ENCODE measurements at places on chromosomes 7 and 10. TPM values are rescaled to one million over a fixed set of nuclear protein-coding genes. Genes with fewer than 3 reads are reported as not detected.

The RNF148 gene
- total RNA-seq: not detected

DNA sequence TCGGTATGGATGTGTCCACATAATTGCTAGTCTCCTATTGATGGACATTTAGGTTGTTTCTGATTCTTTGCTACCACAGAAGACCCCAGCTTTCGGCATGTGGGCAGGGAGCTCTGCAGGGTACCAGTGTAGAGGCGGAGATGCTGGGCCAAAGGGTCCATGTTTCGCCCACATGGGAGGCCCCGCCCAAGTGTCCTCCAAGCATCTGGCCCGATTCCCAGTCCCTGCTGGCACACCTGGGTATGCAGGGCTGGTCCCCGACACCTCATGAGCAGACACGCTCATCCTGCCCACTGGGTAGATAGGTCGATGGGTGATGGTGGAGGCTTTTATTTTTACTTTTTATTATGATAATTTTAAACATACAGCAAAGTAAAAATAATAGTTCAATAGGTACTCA lies 19.4 kb upstream of the TBRG4 start:
- no peak for DNase-seq
- no peaks in the 10 kb centered on the region for H3K27me3 ChIP-seq
- H3K4me3 ChIP-seq: no peak overlapping the region
- H3K36me3 ChIP-seq: no peaks in the 10 kb centered on the region
- peaks cover 13% of the 10 kb centered on the region for H3K4me1 ChIP-seq
- no peak overlapping the region for H3K27ac ChIP-seq

The CDH23 gene
- 2.1 TPM for total RNA-seq

The SPDYE8 gene
- total RNA-seq: not detected

DNA sequence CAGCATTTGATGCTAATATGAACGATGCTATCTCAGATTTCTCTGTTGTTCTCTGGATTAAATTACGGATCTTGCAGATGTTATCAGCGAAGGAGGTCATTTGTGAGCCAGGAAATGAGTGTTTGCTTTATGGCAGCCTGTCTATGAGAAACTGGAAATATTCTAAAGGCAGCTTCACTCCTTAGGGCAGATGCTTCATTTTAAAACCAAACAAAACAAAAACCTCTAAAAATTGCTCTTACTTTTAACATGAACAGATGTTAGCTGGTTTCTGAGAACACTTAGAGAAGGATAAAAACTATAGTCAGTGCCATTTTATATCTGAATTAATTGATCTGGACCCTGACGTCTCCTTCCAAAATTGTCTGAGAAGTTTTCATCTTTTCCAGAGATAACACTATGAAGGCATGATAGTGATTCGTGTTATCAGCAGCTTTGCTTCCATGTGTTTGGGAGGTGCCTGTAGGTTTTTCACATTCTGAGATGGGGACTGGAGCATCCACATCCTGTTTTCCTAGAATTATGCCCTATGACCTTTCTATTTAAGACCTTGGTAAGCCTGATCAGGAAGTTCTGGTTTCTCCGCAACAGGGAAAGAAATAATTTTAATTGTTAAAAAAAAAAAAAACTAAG lies 53.1 kb downstream of the CPED1 start:
- DNase-seq: no peak
- H3K27me3 ChIP-seq: no peaks in the 10 kb centered on the region
- no peak overlapping the region for H3K27ac ChIP-seq
- no peak overlapping the region for H3K4me3 ChIP-seq
- H3K4me1 ChIP-seq: no peaks in the 10 kb centered on the region
- H3K36me3 ChIP-seq: no peaks in the 10 kb centered on the region

The OR13A1 gene
- total RNA-seq: 3.2 TPM

The BMPER gene
- total RNA-seq: not detected

DNA sequence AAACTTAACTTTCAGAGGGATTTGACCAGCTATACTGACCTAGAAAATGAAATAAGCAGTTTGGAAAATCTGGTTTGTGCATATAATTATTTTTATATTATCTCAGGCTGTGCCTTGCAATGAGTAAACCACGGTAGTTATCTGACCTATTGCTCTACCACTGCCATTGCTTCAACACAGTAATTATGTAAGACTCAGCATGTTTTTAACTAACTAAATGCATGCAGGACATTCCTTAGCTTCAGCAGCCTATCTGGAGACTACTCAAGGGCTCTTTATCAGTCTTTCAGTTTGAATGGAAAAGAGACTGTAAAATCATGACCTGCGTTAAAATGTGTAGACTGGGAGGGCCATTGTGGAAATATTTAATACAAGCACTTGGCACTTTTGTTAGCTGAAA lies 22.5 kb downstream of the CHN2 start:
- no peaks in the 10 kb centered on the region for H3K36me3 ChIP-seq
- H3K27ac ChIP-seq: no peak overlapping the region
- no peak overlapping the region for H3K4me3 ChIP-seq
- DNase-seq: no peak

- H3K4me1 ChIP-seq: 0 out of 2 replicates have a peak, but pooled peaks cover 3% of the 10 kb centered on the region
- H3K4me3 ChIP-seq: no peak overlapping the region
- DNase-seq: no peak
- H3K27me3 ChIP-seq: no peaks in the 10 kb centered on the region
- H3K36me3 ChIP-seq: no peaks in the 10 kb centered on the region
Measured at GRCh38 chr10:61863981-61864380, 37.5 kb upstream of the ARID5B start.

The NUTM2D gene
- total RNA-seq: 0.19 TPM

- H3K36me3 ChIP-seq: no peaks in the 10 kb centered on the region
- H3K27ac ChIP-seq: no peak overlapping the region
- H3K4me1 ChIP-seq: no peaks in the 10 kb centered on the region
- H3K4me3 ChIP-seq: no peak overlapping the region
- DNase-seq: no peak
Measured at GRCh38 chr10:25451401-25451800, 276.6 kb downstream of the GPR158 start.

DNA sequence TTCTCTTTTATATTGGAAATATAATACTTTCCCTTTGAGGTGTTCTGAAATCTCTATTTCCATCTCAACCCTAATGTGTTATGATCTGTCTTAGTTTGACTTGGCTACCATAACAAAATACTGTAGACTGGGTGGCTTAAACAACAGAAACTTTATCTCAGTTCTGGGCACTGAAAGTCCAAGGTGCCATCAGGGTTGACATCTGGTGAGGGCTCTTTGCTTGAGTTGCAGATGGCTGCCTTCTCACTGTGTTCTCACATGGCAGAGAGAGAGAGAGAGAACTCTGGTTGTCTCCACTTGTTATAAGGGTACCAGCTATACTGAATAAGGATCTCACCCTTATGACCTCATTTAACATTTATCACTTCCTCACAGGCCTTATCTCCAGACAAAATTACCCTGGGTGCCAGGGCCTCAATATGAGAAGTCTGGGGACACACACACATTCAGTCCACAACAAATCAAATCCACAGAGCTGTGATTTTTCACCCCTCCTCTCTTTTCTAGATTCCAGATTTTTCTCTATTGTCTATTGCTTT lies 104.5 kb downstream of the SRI start:
- no peaks in the 10 kb centered on the region for H3K36me3 ChIP-seq
- DNase-seq: no peak
- H3K27me3 ChIP-seq: no peaks in the 10 kb centered on the region
- no peak overlapping the region for H3K27ac ChIP-seq

- peaks cover 6% of the 10 kb centered on the region for H3K4me1 ChIP-seq
- DNase-seq: peak; percentile 37
- no peak overlapping the region for H3K4me3 ChIP-seq
Measured at GRCh38 chr10:134247-135131, 766 bp upstream of the ZMYND11 start.

DNA sequence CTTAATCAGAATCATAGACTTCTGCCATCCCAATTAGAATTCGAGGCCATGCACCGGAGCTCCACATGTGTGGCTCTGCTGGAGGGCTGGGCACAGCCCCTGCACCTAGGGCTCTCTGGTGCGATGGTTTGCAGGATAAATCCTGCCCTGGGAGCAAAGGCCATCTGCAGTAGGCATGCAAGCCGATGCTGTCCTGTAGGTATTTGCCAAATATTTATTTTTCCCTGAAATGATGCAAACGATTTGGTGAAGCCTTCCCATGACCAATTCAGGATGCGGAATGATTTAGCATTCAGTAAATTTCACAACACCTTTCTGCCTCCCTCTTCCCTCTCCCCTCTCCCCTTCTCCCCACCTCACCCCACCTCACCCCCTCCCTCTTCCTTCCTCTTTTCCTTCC lies 170.6 kb downstream of the EBF3 start:
- no peaks in the 10 kb centered on the region for H3K4me1 ChIP-seq
- H3K27me3 ChIP-seq: no peaks in the 10 kb centered on the region
- no peak overlapping the region for H3K4me3 ChIP-seq
- H3K27ac ChIP-seq: no peak overlapping the region

The NOS3 gene
- 62.5 TPM for total RNA-seq

Data from Karpas-422 (cell line).